ENCODE measurements at places on chromosomes 1 and 21.

GRCh38 chr1:30378991-30379581 is 344.3 kb downstream of the MATN1 start:
- no peak for DNase-seq

- peak; percentile 29 for DNase-seq
These were observed 10.4 kb downstream of the FGR start for GRCh38 chr1:27624467-27625178.

DNA sequence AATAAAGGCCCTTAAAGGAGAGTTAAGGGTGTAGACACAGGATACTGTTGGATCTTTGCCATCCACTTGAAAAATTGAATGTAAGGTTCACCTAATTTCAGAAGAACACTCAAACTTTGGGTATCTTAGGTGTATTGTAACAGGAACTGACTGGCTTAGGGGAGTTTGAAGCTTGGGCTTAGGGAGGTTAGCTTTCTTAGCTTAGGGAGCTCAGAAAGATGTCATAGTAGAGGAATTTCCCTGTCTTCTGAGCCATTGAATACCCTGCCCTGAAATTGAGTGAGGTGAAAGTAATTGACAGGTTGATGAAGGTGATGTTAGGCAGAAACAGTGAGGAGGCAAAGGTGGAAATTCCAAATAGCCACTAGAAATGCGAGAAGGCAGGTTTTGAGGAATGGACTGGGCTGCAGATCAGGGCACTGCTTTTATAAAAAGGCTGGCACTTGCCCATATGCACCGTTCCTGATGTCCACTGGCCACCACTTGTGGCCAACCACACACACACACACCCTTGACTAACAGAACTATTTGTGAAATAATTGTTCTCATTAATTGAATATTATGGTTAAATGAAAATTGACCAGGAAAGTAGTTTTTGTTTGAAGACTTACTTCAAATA is 16.5 kb downstream of the BACH1 start:
- no peak for DNase-seq

DNA sequence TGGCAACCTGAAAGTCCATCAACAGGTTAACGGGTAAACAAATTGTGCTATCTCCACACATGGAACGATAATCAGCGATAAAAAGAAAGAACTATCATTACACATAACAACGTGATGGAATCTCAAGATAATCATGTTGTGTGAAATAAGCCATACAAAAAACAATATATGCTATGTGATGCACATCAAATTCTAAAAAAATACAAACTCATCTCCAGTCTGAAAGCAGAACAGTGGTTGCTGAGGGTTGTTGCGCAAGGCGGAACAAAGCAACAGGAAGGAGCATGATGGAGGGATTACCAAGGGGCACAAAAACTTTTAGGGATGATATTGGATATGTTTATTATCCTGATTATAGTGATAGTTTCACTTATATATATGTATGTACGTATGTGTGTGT is 324.8 kb downstream of the VAV3 start:
- no peak for DNase-seq

- no peak for DNase-seq
These were observed 152.6 kb upstream of the RNPC3 start for GRCh38 chr1:103372866-103373265.

- no peak for DNase-seq
These were observed 20.4 kb downstream of the GPR161 start for GRCh38 chr1:168116327-168116799.

- no peak for DNase-seq
These were observed 17.7 kb downstream of the DHCR24 start for GRCh38 chr1:54869173-54869851.

- DNase-seq: no peak
These were observed 15.5 kb upstream of the PDC start for GRCh38 chr1:186476264-186477040.

- no peak for DNase-seq
These were observed 1.0 kb upstream of the TNFSF4 start for GRCh38 chr1:173208146-173208545.

DNA sequence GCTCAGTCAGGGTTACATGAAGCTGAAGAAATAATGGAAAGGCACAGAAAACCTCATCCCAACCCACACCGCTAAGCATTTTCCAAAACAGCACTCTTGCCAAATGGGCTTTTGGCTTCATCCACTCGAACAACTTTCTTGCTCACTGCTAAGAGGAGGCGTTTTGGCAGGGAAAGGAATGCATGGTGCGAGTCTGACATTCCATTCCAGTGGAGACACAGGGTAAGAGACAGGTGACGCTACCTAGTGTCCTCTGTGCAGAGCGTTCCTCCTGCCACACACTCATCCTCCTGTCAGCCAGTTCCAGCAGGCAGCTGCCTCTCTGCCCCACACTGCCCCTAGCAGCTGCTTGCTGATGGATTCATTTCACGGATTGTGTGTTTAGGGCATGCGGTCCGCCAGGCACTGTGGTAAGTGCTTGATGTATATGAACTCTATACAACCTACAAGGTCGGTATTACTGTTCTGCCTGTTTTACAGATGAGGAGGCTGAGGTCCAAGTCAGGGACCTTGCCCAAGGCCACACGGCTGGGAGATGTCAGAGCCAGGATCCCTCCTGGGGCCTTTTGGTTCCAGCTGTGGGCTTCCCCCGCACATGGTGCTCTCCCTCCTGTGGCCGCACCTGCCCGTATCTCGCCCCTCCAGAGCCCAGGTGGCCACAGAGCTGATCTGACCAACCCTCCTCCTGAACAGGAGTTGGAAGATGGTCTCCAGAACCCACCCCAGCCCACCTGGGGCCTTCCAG is 25.7 kb upstream of the BACE2 start:
- DNase-seq: no peak

DNA sequence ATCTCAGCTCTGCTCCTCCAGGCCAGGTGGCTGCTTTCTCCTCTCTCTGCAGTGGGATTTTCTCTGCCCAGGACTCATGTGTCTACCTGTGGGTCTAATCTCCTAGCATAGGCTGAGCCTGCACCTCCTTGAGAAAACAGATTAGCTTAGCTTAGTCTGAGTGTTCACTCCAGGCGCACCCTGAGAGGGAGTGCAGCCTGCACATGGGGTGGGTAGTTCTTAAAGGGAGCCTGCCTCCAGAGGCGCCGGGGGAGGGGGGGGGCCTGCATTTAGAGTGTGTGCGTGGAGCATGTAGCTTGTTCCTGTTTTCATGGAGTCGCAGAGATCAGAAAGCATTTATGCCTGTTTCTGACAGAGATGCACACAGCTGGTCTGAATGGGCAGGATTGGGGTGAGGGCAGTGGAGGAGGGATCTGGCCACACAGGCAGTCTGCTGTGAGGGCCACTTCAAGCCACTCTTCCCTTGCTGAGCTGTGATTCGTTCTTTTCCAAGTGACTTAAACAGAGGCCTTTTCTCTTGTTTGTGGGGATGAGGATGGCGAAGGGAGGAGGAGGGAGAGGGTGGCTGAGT is 45.2 kb downstream of the GALNT2 start:
- no peak for DNase-seq

GRCh38 chr1:19421365-19421764 is 64.0 kb downstream of the CAPZB start:
- DNase-seq: no peak

GRCh38 chr1:224095867-224096266 is 18.0 kb upstream of the FBXO28 start:
- no peak for DNase-seq

GRCh38 chr1:43868741-43869067 is 64.9 kb upstream of the ARTN start:
- DNase-seq: no peak
